ENCODE measurements at places on chromosomes 7 and 10.

- DNase-seq = no peak
Measured at GRCh38 chr7:38934536-38934935, 25.5 kb upstream of the VPS41 start.

GRCh38 chr7:106914018-106914607, 49.0 kb downstream of the PIK3CG start:
- no peak for DNase-seq

DNA sequence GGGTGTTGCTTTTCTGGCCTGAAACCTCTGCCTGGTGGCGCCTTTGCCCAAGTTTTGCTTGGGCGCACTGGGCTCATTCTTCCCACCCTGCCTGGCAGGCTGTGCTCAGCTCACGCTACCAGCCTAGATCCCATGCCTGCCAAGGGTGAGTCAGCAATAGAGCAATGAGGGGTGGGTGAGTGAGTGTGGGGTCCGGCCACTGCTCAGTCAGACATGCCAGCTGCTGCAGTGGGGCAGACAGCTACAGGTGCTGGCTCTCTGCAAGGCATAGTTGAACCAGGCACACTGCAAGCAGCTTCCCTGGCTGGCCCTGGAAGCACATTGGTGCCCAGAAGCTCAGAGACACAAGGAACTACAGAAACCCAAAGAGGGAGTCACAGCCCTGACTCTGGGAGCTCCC, 680.9 kb upstream of the LRRTM3 start:
- DNase-seq = no peak

DNA sequence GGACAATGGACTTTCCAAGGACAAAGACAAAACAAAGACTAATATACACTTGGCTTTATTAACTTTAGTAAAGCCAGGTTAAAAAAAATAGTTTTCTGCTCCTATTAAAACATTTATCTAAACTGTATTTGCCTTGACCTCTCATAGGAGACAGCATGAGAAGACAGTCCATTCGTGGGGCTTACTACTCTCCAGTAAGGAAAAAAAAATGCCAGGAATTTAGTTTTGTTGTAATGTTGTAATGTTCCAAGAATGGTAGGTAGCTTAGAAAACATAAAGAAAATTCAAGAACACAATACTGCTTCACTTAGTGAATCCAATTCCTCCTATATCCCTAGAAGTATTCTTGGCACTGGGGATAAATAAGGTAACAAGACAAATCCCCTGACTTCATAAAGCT, 81.7 kb downstream of the KMT2C start:
- no peak for DNase-seq

GRCh38 chr10:28036587-28036986, 37.7 kb upstream of the ODAD2 start:
- DNase-seq = no peak

GRCh38 chr7:66974986-66975590, 20.3 kb downstream of the SBDS start:
- no peak for DNase-seq

DNA sequence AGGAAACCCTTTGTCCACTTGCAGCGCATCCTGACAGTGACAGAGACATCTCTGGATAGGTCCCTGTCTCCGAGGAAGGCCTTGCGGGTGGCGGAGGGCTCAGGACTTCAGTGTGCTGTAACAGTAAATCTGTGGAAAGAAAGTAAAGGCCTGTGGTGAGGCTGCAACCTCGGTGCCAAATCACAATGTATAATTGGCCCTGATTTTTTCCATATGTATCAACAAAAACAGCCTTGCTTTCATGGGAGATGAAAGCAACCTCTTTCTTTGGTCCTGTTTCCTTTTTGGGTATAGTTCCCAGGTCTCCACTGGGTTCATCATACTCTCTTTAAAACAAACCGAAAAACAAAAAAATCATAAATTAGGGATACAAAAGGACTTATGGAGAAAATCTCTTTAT, 110.9 kb upstream of the BMPER start:
- no peak for DNase-seq

GRCh38 chr10:1096287-1096889, 40.2 kb downstream of the WDR37 start:
- DNase-seq = no peak

DNA sequence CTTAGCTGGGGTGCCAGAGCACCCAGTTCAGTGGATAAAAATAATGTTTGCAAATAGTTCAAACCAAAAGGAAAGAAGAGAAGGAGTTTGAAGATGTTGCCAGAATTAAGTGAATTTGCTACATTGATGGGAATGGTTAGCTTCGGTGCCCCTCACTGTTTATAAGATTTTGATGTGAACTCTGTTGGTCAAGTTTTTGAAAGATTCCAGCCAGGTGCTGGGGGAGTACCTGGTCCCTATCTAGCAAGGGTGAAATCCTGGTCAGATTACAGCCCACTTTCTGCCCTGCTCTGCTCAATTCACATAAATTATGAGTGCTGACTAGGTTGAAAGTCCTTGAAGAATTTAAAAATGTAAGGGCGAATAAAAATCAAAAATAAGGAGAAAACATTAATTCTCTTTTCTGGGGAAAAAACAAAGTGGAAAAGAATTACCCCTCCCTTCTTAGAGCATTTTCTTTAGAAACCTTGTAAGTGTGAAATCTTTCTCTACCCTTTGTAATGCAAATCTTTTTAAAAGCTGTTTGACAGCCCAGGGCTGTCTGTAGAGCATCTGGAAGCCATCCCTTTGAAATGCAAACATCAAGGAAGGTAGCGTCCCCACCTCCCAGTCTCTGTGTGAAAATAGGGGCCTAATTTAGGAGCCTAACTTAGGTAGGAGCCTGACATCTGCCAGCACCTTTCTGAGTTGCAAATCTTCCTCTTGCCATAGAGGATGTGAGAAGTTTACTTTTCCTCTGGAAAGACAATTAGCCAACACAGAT, 1.4 kb upstream of the GIMAP5 start:
- DNase-seq = no peak

- DNase-seq = no peak
Measured at GRCh38 chr10:124020981-124021815, 72.2 kb downstream of the CHST15 start.

DNA sequence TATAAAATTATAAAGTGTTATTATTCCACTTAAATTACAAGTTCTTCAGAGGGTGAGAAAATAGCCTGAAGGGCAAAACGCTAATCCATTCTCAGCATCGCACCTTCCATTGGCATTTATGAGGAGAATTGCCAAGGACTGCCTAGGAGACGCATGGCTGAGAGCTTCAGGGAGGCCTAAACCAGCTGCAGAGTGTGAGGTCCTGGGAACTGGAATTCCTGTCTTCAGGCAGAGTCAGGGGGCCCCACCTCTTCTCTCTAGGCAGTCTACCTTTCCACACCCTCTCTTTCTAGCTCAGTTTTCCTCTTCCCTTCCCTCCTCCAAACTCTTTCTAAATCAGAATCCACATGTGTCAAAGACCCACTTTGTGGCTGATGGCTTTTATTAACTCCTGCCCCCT, 35.3 kb downstream of the LRRC72 start:
- no peak for DNase-seq

DNA sequence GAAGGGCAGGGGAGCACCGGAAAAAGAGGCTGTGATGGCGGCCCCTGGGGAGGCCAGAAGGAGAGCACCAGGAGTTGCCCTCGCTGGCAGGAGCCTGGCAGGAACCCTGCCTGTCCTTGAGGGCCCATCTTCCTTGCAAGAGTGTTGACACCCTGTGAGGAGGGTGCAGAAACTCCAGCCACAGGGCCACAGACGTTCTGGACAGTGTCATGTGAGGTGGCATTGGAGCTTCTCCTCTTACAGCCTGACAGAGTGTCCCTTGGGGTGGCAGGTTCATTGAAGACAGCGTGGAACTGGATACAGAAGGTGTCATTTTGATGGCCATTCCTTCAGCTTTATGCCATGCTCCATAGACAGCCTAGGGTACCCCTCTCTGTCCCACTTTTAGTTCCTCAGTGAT, 54.2 kb downstream of the RBM20 start:
- no peak for DNase-seq

- DNase-seq = no peak
Measured at GRCh38 chr10:100810835-100811116, 65.4 kb downstream of the PAX2 start.

GRCh38 chr10:58755340-58755610, 242.6 kb downstream of the BICC1 start:
- no peak for DNase-seq

- DNase-seq = no peak
Measured at GRCh38 chr7:30366606-30367005, 82.2 kb downstream of the ZNRF2 start.

GRCh38 chr7:92255308-92255707, 9.5 kb downstream of the ANKIB1 start:
- DNase-seq = no peak

GRCh38 chr7:67777119-67777518, 780.5 kb downstream of the TYW1 start:
- no peak for DNase-seq

GRCh38 chr7:105278973-105279687, 109.6 kb downstream of the SRPK2 start:
- no peak for DNase-seq

- DNase-seq = no peak
Measured at GRCh38 chr7:97215556-97215955, 98.1 kb downstream of the SDHAF3 start.

DNA sequence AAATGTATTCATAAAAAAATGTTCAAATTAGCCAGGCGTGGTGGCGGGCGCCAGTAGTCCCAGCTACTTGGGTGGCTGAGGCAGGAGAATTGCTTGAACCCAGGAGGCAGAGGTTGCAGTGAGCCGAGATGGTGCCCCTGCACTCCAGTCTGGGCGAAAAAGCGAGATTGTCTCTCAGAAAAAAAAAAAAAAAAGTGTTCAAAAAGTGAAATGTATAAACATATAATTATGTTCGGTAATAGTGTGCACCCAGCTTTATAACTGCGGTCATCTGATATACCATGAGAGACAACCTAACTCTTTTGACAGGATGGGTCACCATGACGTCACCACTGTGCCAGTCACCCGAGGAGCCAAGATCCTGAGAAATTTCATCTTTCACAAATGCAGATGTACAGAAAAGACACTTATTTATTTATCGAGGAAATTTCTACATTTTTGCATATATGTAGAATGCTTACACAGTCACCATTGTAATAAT, 594 bp upstream of the RP9 start:
- no peak for DNase-seq

DNA sequence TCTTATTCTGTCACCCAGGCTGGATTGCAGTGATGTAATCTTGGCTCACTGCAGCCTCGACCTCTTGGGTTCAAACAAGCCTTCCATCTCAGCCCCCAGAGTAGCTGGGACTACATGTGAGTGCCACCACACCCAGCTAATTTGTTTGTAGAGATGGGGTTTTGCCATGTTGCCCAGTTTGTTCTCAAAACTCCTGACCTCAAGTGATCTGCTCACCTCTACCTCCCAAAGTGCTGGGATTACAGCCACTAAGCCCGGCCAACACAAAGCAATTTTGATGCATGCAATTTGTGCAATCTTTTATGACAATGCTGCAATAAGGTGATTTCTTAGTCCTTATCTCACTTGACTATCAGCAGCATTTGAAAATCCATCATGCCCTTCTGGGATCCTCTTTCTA, 333.1 kb downstream of the FRMD4A start:
- no peak for DNase-seq

- peak; percentile 35 for DNase-seq
Measured at GRCh38 chr10:11180228-11180627, 162.6 kb downstream of the CELF2 start.

DNA sequence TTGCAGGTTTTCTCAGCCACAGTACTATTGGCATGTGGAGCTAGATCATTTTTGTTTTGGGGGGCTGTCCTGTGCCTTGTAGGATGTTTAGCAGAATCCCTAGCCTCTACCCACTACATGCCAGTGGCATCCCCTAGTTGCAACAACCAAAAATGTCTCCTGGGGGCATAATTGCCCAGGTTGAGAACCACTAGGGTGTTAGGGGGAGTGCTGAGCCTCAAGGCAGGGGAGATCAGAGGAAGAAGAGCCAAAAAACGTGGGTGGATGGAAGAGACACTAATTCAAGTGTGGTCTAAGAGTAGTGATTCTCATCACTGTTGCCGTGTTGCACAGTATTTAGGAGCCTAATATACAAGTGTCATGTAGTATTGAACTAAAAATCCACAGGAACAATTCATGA, 31.7 kb upstream of the CCNY start:
- DNase-seq = no peak

DNA sequence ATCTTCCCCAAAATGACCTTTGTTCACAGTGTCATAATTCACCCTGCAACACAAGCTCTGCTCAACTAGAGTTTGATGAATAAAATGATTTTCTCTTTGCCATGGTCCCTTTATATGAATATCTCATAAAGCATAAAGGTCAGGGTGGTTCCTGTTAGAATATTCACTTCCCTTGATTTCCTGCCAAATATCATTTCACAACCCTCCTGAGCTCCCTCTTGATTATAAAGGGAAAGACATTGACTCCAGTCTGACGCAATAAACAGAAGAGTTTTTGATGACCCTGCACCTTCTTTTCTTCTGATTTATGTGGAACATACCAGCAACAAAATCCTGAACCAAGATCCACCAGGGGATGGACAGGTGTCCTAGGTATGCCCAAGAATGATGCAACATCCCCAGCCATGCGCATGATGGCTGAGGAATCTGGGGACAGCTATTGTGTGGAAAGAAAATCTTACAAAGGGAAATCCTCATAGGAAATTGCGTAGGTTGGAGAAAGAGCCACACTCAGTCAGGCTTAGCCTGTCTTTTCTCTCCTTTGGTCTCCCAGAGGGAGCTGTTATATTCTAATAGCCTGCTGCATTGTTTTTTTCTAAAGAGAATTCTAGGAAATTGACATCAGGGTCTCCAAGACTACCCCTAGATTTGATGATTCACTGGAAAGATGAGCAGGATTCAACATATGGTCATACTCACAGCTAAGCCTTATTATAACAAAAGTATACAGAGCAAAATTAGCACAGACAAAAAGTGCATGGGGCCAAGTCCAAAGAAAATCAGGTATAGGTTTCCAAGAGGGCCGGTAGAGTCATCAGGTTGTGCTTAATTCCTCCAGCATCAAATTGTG, 18.8 kb downstream of the IFIT3 start:
- no peak for DNase-seq

DNA sequence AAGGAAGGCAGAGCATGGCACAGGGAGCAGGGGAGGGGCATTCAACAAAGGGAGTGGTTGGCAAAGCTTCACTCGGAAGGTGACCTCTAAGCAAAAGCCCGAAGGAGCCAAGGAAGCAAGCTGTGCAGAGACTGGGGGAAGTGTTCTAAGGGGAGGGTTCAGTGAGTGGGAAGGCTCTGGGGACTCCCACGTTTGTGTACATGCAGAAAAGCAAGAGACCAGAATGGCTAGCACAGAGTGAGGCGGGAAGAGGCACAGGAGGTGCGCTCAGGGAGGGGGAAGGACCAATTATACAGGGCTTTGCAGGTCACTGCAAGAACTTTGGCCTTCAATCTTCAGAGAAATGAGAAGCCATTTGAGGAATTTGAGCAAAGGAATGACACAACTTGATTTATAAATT, 7.4 kb downstream of the ARHGAP21 start:
- no peak for DNase-seq

DNA sequence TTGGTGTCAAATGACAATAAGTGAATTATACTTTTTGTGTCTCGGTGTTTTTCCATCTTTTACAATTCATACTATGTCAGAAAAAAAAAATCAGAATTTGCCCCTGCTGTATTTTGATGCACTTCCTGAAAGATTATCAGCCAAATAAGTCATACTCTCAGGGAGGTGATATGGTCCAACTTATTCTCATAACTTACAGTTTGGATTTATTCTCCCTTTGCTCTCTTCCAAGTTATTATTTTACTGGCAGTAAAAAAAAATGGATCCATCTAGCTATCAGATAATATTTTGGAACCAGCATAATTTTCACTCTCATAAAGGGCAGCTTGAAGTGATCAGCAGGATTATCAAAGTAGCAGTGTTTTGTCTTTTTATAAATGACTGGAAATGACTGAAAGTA, 337.1 kb downstream of the BMPER start:
- no peak for DNase-seq

Measured in T-helper 17 cell (primary cell).